Caki2 (cell line): ENCODE measurements at places on chromosomes 11 and 22. TPM values are rescaled to one million over a fixed set of nuclear protein-coding genes. Genes with fewer than 3 reads are reported as not detected.

GRIA4 gene
- 17.1 and 28.8 TPM in 2 replicates for total RNA-seq

OR52E8 gene
- not detected in 2 replicates for total RNA-seq

NPAS4 gene
- total RNA-seq: not detected in 2 replicates

SLC25A17 gene
- total RNA-seq: 24.8 and 52.5 TPM in 2 replicates

SMIM35 gene
- not detected in 2 replicates for total RNA-seq

GRCh38 chr11:78192223-78192719 lies 3.6 kb downstream of the USP35 start:
- no peak for DNase-seq

DNA sequence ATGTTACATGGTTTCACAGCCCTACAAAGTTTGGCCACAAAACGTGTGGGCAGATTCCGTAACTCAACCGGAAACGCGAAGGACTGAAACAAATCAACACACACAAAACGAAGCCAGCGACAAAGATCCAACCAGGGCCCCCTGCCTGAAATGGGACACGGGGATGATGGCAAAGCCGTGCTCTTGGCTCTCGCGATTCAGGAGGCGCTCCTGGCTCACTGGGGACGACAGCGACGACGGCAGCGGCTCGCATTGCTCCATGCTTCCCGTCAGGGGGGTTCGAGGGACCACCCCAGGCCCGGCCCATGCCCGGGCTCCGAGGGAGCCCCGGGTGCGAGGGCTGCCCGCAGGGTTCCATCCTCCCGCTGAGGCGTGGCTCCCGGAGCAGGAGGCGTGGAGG lies 4786.8 kb upstream of the OR11H1 start:
- DNase-seq: no peak

GRCh38 chr22:50015451-50016307 lies 3.1 kb upstream of the IL17REL start:
- DNase-seq: no peak

- no peak for DNase-seq
These were observed 3.7 kb upstream of the RIN1 start for GRCh38 chr11:66339686-66340483.

GRCh38 chr22:17281026-17281425 lies 61.8 kb upstream of the ADA2 start:
- no peak for DNase-seq

- no peak for DNase-seq
These were observed 63.4 kb downstream of the CD6 start for GRCh38 chr11:61034704-61035525.

DNA sequence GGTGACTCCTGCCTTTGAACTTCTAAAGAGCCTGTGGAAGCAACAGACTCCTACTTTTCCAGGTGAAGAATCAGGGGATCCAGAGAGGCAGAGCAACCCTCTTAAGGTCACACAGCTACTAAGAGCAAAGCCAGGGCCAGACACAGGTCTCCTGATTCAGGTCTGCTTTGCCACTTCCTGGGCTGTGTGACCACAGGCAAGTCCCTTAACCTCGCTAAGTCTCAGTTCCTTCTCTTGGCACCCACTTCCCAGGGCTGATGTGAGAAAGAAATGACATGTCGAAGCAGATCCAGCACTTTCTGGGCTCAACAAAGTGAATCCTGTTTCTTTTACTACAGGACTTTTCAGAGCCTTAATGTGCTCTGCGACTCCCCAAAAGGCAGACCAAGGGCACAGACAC lies 30.2 kb downstream of the UQCR10 start:
- DNase-seq: no peak

DNA sequence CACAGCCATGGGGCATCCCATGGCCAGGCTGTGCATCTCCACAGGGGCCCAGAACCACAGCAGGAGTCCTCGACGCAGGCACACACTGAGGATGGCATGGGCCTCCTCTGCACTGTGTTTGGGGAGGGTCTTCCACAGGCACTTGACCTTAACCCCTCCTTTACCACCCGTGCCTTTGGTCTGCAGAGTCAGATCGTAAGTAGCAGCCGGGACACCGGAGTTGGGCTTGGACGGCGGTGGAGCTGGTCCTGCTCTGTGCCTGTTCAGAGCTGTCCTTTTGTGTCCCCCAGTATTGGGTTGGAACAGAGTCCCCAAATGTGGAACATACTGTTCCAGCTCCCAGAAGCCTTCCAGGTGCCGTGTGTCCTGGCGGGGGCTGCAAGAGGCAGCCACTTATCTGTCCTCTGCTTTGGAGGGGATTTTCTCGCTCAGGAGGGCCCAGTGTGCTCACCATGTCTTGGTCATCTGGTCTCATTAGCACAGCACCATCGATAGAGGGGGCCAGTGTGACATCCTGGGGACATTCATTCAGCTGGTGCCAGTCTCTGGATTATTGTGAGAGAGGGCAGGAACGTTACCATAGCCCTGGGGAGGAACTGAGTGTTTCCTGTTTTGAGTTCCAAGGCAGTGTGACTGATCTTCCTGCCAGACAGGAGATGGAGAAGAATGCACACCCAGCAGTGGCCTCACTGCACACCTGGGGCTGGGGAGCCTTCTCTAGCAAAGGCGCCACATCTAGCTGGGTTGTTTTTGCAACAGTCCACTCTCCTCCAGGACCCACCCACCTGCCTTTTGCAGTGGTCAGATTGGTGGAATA lies 12.4 kb downstream of the CRELD2 start:
- DNase-seq: peak; percentile 85

- no peak for DNase-seq
These were observed 24.8 kb upstream of the CALCB start for GRCh38 chr11:15048616-15049015.

GRCh38 chr22:23796461-23796860 lies 9.7 kb downstream of the SMARCB1 start:
- no peak for DNase-seq

- DNase-seq: no peak
These were observed 92.5 kb upstream of the PRDM11 start for GRCh38 chr11:45053736-45054446.

GRCh38 chr11:129992161-129992944 lies 10.3 kb downstream of the PRDM10 start:
- no peak for DNase-seq

GRCh38 chr11:118921929-118922744 lies 3.6 kb downstream of the BCL9L start:
- peak; percentile 71 for DNase-seq

DNA sequence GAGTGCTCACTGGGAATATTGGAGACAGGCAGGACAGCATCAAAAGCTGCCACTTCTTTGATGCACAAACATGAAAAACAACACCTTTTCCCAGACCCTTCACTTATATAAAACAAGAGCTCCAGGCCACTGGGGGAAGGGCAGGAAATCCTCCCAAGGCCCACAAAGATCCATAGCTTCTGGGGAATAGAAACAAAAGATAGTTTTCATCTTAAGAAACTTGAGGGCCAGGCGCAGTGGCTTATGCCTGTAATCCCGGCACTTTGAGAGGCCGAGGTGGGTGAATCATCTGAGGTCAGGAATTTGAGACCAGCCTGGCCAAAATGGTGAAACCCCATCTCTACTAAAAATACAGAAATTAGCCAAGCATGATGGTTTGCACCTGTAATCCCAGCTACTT lies 15.3 kb downstream of the RTL6 start:
- DNase-seq: no peak

DNA sequence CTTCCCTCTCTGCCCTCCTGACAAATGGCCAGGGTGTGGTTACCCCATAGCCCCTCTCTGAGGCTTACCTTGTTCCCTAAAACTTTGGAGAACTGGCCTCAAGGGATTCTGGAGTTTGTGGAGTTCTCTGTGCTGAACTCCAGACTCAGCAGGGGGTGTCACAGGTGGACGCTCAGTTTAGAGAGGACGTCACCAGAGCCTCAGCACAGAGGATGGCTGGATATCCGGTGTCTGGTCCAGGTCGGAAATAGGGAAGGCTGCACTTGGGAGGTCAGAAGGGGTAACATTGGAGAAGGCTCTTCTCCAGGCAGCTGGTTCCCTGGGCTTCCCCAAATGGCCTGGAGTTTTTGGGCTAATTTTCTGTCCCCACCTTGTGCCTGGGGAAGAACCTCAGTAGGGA lies 64.2 kb downstream of the ADAMTS15 start:
- DNase-seq: no peak

DNA sequence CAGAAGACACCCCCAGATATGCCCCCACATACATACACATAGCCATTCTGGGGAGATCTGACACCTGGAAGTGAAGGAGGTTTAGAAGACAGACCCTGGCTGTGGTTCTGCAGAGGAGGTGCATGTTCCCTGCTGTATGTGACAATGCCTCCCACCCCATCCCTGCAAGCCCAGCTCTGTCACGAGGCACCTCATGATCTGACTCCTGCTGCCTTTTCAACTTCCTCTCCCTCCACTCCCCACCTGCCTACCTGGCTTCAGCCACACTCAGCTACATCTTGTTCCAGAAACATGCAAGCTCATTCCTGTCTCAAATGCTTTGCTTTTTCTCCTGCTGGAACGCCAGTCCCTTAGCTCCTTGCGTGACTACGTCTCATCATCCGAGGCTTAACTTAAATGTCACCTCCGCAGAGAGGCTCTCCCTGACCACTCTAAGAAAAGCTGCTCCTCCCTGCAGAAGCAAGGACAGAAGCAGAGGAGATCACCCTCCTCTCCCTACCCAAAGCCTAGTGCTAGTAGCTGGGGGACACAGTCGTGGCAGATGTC lies 114.5 kb downstream of the FEZ1 start:
- no peak for DNase-seq

GRCh38 chr22:35299217-35299672 lies 449 bp upstream of the TOM1 start:
- no peak for DNase-seq

- peak; percentile 19 for DNase-seq
These were observed 17.0 kb upstream of the PSMA1 start for GRCh38 chr11:14537134-14537599.

DNA sequence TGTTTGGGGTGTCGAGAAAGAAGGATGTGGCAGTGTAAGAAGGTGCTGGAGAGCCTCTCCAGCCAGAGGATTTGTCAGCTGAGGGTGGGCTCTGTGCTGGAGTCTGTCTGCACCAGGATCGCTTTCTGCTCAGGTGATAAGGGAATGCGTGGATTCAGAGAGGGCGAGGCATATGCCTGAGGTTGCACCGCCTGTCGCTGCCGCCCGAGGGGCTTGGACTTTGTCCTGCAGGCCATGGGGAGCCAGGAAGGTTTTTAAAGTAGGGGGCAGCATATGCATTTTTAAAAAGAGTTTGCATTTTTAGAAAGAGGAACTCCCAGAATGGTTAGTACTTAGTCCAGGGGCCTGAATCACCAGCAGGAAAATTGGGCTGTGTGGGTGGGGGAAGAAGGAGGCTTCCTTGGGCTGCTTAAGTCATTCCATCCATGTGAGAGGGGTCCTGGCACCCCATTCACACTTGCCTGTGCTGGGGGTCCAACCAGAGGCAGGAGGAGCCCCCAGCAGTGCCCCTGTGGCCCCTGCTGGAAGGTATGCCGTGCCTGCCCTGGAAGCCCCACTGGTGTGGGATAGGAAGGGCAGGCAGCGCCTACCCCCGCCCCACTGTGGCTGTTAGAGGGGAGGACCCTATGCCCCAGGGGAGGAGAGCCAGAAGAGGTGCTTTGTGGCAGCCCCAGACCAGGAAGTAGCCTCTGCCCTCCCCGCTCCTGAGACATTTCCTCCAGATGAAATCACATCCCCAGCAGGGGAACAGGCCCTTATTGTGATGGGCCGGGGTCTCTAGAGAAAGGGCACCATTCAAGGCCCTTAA lies 35.8 kb upstream of the MYRF start:
- DNase-seq: no peak

- DNase-seq: no peak
These were observed 172.5 kb downstream of the MN1 start for GRCh38 chr22:27628891-27629631.

DNA sequence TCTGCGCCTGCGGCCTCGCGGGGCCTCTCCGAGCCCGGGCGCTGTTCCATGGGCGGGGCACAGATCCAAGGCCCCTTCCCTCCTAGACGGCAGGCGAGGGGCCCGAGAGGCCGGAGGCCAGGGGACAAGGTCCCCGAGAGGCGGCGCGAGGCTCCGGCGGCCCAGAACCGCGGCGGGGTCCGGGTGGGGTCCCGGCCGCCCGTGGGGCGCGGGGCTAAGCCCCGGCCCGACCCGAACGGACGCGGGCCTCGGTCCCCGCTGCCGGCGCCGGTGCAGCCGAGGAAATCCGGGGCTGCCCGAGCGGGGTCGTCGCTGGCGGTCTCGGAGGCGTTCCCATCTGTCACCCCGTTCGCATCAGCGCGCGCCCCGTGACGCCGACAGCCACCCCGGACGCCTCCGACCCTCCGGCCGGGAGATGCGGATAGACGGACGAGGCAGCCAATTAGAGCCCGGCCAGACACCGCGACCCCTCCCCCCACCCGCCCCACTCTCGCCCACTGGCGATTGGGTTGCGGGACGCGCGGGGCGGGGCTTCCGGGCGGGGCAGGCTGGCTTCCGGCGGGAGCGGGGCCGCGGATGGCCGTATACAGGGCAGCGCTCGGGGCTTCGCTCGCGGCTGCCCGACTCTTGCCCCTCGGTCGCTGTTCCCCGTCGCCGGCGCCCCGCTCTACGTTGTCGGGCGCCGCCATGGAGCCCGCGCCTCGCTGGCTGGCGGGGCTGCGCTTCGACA lies at the start of gene SELENOO:
Gene SELENOO (plus strand): TSS at position 551 of the 730 bp plus-strand sequence. CDS start 26 bp downstream, at position 577.
- peak; percentile 89 for DNase-seq

DNA sequence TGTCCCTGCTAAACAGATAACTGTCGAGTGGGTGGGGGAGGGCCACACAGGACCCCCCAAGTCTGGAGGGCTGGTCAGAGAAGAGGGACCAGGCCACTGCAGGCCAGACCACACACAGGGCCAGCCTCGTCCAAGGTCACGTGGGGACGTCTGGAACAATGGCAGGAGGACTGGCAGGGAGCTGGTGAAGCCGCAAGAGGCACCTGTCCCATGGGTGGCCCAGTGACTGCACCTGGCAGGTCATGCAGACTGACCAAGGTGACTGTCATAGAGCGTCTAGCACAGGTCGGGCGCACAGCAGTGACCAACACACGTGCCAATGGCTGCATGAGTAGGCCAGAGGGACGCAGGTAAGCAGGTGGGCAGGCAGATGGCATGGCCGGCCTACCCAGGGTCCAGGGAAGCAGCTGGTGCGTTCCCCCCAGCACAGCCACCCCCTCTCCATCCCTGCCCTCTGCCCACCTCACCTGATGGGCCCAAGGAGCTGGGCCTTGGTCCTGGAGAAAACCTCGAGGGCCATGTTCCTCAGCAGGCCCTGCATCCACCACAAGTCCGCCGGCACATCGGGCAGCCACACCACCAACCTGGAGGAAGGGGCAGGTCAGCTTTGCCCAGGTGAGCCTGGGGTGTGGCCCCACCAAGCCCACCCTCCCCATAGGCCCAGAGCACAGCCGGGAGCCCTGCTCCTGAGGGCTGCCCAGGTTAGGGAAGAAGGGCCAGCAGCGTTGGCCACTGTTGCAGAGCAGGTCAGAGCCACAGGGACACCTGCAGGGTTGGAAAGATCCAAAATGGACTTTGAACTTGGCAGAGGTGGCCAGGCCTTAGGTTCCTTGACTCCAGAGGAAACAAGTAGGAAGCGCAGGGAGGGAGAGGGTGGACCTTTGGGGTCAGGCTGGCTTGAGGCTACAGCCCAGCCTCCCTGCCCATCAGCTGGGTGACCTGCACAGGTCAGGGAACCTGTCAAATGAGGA lies 10.4 kb downstream of the PNPLA5 start:
- no peak for DNase-seq

DNA sequence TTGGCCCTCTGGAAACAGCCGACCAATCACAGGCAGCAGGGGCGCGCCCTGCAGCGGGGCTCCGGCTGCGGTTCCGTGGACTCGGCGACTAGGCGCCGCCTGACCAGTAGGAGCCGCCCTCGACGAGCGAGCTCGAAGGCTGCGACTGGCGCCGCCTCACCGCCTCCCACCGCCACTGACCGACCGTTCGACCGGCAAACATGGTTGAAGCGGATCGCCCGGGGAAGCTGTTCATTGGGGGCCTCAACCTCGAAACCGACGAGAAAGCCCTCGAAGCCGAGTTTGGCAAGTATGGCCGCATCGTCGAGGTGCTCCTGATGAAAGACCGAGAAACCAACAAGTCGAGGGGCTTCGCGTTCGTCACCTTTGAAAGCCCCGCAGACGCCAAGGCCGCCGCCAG lies at the start of gene RBMXL2:
Gene RBMXL2 (plus strand): TSS at position 78 of the 400 bp plus-strand sequence. CDS start 123 bp downstream, at position 201.
- no peak for DNase-seq
